Left ventricle myocardium superior (tissue), 1 donor: ENCODE measurements at places on chromosomes 5 and 9. TPM values are rescaled to one million over a fixed set of nuclear protein-coding genes. Genes with fewer than 3 reads are reported as not detected.

The BAAT gene
- total RNA-seq = not detected

The DTWD2 gene
- total RNA-seq = 15.0 TPM

The PLEKHG4B gene
- not detected for total RNA-seq

The OR1J2 gene
- not detected for total RNA-seq

The C9orf153 gene
- 0.42 TPM for total RNA-seq

The TAF11L5 gene
- total RNA-seq = not detected

GRCh38 chr9:133767625-133768024 lies 29.5 kb upstream of the SARDH start:
- DNase-seq = no peak

DNA sequence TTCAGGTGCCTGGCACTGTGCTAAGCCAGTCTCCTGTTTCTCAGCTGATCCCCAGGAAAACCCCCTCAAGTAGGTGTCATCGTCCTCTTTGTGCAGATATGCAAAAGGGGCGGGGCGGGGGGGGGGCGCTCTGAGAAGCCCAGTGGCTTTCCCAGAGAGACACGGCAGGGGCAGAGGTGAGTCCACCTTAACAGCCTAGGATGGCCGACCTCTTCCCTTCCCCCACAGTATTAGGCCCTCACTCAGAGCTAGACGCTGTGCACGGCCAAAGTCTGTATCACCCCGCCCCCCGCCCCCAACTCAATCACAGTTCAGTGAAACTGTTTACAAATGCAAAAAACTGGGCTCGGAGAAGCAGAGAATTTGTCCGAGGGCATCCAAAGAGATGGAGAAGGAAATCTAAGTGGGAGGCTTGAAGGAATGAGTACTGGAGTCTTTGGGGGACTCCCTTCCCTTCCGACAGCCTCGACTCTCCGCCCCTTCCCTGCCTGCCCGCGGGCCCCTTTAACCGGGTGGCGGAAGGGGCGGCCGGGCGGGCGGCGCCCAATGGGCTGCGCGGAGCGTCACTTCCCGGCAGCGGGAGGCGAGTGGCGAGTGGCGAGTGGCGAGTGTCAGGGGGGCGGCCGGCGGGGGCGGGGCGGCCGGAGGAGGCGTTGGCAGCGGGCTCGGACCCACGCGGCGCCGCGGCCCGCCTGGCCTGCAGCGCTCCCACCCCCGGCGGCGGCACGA lies at the start of gene ERGIC1:
TSS of gene ERGIC1 (plus strand) at position 566 of the 729 bp plus-strand sequence. CDS start at position 729, 163 bp downstream.
- peak; percentile 93 for DNase-seq

DNA sequence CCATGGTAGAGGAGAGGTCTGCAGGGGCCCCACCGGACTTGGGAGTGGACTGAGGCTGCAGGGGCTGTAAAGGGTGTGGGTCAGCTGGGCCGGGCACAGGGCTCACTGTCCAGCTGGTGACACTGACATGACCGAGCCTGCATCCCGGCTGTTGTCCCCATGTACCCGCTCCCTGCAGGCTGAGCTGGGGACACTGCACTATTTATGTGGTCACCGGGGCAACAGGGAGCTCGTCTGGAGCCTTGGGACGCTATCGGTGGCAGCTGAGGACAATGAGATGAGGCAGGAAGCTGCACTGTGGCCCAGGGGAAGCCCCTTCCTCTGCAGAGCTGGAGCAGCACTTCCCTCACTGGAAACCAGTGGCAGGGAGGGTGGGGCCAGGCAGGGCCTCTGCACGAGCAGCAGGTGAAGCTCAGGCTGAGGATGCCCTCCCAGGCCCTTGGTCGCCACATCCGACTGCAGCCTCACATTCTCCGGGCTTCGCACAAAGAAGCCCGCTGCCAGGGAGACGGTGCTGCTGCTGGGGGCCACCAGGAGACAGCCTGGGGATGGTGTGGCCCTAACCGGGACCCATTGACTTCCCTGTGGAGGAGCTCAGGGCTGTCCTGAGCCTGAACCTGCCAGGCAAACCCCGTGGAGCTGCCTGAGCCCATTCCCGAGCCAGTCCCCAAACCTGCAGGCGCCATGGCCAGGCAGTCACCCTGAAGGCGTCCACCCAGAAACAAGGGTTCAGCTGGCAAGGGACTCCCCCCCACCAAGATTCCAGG lies 26.4 kb downstream of the ZDHHC11B start:
- peak; percentile 85 for DNase-seq

DNA sequence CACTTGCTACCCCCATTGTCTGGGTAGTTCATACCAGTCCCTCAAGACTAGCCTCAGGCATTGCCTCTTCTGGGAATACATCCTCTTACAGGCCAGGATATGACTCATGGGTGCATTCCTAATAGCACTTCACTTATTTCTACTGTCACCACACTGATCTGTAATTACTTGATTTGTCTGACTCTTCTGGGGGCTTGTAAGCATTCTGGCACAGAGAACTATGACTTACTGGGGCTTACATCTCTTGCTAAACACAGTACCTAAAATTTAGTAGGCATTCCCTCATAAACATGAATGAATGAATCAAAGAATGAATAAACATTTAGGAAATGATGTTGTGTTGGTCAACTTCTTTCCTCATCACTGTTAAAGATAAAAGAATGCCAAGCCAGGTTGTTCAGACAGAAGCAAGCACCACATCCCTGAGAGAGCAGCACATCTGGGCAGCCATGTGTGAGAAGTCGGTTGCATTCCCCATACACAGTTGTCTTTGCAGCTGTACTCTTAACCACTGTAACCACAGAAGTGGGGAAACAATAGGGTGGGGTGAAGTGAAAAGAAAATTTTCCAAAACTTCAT lies 27.6 kb downstream of the IL7R start:
- no peak for DNase-seq

GRCh38 chr5:64629841-64630240 lies 60.5 kb upstream of the SHISAL2B start:
- no peak for DNase-seq

GRCh38 chr5:36403632-36404311 lies 102.1 kb upstream of the RANBP3L start:
- DNase-seq = peak; percentile 39

GRCh38 chr9:89484475-89485404 lies 13.2 kb downstream of the SEMA4D start:
- DNase-seq = no peak

DNA sequence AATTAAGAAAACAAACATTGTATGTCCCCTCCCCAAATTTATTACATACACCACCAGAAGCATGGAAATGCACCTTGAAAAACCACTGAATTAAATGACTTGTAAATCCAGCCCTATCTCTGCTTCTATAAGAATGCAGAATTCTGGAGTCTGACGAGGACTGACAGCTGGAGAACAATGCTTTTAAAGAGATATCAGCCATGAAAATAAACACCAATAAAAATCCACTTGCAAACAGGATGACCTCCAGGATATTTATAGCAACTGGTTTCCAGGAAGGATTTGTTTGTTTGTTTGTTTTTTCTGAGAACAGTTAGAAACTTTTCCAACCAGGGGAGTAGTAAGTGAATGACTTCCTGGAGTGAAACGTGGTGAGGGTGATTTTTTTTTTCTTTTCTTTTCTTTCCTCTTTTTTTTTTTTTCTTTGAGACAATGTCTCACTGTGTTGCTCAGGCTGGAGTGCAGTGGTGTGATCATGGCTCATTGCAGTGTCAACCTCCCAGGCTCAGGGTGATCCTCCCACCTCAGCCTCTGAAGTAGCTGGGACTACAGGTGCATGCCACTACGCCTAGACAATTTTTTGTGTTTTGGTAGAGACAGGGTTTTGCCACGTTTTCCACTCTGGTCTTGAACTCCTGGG lies 38.7 kb upstream of the SLC36A1 start:
- DNase-seq = no peak

DNA sequence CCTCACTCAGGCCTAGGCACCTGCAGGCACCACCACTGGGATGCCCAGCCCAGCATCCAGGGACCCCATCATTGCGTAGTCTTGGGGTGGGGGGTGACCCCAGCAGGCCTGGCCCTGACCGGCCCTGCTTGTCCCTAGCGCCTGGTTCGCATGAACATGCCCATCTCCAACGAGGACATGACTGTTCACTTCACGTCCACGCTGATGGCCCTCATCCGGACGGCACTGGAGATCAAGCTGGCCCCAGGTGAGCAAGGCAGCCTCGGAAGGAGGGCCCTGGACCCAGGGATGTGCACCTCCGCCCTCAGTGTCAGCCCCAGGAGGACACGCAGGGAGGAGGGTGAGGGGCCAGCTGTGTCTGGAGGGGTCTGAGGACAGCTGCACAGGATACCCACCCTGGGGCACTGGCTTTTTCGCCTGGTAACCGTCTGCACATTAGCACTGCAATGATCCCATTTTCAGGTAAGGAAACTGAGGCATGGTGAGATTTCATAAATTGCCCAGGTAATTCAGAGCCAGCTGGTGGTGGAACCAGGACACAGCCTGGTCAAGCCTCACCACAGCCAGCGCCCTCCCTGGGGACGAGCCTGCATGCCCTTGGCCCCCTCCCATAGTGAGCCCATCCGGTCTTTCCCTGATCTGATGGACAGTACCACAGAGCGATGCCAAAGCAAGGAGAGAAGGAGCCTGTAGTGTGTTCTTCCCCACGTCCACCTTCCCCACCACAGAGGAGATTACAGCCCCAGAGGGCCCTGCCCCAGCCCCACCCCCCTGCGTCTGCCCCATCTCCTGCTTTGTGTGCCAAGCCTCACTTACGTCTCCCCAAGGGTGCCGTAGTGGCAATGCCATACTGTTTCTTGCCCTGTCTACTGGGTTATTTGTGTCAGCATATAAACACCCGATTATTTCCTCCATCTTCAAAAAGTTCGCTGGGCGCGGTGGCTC lies 228.3 kb downstream of the CACNA1B start:
- DNase-seq = no peak

GRCh38 chr5:164680812-164681520 lies 1175.5 kb downstream of the MAT2B start:
- no peak for DNase-seq

- DNase-seq = no peak
Observed at GRCh38 chr9:117278020-117278419, 136.8 kb downstream of the ASTN2 start.

- no peak for DNase-seq
Observed at GRCh38 chr5:123083298-123083697, 5.7 kb upstream of the PRDM6 start.

DNA sequence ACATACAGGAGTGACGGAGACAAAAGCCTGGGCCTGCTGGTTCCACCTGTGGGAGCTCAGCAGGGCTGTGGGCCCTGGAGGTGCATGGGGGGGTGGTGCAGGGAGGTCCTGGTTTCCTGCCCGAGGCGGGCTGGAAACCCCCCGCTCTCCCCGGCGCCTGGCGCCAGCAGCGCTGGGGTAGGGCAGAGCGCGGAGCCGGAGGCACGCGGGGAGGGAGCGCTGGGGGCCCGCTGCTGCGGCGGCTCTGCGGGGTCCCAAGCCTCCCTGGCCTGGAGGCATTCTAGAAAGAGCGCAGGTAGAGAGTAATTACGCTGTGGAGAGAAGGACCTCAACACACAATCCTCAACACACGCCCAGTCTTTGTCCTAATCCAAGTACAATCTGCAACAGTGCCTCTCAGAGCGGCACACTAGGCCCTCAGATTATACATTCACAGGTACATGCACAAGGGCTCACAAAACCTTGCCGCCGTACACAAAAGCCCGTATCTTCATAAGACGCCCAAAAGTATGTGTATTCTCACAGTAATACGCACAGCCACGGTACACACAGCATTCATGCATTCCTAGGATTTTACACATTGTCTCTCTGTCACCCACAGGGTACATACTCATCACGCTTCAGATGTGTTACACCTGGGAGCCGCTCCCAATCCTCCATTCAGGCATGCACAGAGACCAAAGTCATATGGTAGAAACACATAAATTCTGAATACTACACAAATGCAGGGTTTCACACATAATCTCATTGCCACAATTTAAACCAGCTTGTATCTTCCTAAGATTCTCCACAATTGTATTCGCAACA lies 2.1 kb upstream of the HAND1 start:
- DNase-seq = no peak

DNA sequence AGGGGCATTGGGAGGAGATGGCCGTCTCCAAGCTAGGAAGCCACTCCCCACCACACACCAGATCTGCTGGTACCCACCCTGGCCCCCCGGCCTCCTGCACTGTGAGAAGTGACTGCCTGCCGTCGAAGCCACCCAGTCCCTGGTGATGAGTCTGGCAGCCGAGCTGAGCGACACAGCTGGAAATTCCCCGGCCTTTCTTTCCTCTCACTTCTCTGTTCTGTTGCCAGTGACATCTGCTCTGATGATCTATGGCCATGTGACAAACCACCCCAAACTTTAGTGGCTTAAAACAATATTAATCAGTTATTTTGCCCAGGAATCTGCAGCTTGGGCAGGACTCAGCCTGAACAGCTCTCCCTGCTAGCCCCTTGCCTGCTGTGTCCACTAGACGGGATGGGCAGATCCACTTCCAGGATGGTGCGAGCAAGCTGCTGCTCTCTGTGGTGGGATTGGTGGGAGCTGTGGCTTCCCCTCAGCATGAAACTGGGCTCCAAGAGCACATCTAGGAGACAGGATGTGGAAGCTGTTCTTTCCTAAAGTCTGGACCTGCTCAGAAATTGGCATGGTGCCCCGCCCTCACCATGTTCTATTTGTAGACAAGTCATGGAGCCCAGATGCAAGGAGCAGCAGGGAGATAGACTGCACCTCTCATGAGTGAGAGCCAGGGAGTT lies 211.2 kb downstream of the GADD45G start:
- DNase-seq = peak; percentile 83
